ENCODE measurements at places on chromosomes 11 and 22.

GRCh38 chr11:59271811-59272327 is 59.1 kb upstream of the MPEG1 start:
- no peak for DNase-seq

GRCh38 chr22:19911540-19912270 is 29.9 kb upstream of the COMT start:
- no peak for DNase-seq

GRCh38 chr11:113178381-113179070 is 135.9 kb upstream of the TTC12 start:
- no peak for DNase-seq

DNA sequence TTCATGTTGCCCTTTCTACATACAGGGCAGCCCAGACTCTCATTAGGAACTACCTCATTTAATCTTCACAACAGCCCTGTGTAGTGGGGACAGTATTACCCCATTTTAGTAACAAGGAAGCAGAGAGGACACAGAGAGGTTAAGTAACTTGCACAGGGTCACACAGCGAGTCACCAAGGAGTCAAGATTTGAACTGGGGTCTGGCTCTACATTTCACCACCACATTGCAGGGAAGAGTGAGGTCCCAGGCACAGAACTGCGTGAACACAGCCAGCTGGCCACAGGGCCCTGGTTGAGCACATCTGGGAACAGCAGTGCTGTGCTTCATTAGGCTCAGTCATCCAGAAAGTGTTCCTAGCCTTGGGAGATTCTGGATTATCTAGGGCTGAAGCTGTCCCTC is 45.4 kb upstream of the ISX start:
- DNase-seq: no peak

DNA sequence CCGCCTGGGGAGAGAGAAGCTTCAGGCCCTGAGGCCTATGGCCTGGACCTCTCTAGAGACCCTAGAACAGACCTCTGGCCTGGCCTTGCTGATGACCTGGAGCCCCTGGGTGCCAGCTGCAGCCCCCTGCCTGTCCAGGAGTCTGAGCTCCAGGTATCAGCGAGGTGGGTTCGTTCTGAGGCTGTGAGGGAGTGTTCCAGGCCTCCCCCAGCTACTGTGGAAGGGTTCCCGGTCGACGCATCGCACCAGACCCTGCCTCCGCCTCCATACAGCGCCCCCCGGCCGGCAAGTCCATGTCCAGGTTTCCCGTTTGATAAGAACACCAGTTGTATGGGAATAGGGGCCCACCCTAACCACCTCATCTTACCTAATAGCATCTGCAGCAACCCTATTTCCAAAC is 111.1 kb downstream of the KCNQ1 start:
- DNase-seq: no peak

All from CD4-positive, alpha-beta T cell treated with Interleukin-4 for 1 hour (primary cell).